Stimulated activated naive CD4-positive, alpha-beta T cell (primary cell): ENCODE measurements at places on chromosomes 12 and 14.

DNA sequence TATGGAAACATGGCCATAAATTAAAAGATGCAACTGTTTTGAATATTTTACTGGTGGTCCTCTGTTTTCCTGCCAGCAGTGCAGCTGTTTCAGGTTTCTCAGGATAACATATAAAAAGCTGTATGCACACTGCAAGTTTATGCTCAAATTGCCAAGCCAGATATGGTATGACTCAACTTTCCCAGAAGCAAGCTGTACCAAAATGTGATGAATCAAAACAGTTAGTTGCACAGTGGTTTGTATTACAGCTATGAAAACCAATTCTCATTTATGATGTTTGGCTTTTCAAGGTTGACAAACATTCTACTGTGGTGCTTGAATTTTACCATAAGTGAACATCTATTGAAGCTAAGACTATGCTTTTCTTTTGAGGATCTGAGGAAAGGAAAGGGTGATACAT, 15.5 kb downstream of the TRMT5 start:
- DNase-seq = no peak

DNA sequence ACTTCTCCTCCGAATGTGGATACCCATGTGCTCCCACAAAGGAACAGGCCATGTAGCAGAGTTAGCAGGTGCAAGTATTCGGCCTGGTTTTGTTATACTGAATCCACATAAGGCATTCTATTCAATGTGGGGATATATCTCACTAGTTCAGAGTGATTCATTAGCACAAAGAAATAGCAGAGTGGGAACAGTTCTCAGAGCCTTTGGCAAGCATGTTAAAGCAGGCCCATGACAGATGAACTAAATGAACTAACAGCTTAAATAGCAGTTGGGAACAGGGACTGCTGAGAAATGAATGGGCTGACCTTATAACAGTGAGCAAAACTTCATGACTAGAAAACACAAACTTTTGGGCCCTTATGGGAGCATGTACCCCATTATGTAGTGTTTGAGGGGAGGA, 352.0 kb downstream of the FLRT2 start:
- no peak for DNase-seq

DNA sequence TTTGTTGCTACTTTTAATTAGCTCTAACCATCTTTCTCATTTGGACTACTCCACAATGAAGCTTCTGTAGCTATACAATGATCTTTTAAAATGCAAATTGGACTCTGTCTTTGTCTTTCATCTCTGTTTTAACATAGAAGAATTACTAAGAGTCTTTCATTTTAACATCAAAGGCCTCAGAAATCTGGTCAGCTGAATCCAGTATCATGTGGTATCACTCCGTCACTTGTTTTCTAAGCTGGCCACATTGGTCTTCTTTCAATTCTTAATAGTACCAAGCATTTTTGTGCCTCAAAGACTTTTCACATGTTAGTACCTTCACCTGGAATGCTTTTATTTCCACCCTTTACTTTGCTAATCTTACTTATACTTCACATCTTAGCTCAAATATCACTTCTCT, 95.5 kb upstream of the SLC16A7 start:
- DNase-seq = no peak

DNA sequence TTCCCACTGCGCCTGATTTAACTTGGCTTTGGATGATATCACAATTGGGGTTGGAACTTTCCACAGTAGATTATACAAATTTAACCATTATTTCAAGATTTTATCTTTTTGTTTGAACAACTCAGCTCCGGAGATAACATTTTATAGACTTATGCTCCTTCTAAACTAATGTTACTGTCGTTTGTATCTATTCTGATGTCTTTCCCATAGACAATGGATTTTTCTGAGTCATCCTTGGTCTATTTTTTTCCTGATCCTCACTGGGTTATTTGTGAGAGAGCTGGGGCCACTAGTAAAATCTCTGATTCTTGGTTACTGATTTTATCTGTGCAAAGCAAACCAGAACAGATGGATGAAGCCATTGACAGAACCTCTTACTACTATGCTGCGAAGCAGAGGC, 175.1 kb downstream of the SLC38A4 start:
- DNase-seq = no peak

DNA sequence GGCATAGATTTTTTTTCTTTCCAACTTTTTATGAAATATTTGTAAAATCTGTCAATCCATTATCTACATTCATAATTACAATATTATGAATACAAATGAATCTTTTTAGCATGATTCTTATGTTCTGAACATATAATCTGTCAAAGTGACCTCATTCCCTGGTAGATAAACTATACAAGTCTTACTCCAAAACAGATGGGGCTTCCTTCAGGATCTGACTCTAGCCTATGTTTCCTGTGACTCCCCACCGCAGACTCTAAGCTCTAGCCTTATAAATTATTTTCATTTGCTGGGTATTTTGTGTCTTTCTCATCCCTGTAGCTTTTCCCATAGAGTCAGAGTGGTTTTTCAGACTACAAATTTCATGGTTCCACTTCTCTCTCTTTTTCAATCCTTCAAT, 202.1 kb upstream of the KITLG start:
- no peak for DNase-seq
